Fibroblast of upper back skin (primary cell): ENCODE measurements at places on chromosomes 6 and 20.

GRCh38 chr20:59561228-59561605 lies 43.1 kb upstream of the PHACTR3 start:
- DNase-seq = no peak

- peak; percentile 58 for DNase-seq
Measured at GRCh38 chr6:35487658-35488516, 9.0 kb downstream of the TEAD3 start.

DNA sequence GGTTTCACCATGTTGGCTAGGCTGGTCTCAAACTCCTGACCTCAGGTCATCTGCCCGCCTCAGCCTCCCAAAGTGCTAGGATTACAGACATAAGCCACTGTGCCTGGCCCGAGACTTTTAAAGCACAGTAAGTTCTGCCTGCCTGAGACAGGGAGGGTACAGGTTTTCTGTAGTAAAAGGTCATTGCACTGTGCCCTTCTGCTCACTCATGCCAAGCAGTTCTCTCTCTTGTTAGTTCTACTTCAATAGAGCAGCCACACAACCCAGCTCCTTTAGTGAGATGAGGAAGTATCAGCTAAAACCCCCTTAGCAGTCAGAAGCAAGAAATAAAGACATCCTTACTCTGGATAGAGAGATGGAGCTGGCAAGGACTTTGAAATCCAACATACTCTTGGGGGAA lies 52.4 kb upstream of the ARMH2 start:
- no peak for DNase-seq

- peak; percentile 44 for DNase-seq
Measured at GRCh38 chr6:138944412-138944811, 43.6 kb downstream of the REPS1 start.

DNA sequence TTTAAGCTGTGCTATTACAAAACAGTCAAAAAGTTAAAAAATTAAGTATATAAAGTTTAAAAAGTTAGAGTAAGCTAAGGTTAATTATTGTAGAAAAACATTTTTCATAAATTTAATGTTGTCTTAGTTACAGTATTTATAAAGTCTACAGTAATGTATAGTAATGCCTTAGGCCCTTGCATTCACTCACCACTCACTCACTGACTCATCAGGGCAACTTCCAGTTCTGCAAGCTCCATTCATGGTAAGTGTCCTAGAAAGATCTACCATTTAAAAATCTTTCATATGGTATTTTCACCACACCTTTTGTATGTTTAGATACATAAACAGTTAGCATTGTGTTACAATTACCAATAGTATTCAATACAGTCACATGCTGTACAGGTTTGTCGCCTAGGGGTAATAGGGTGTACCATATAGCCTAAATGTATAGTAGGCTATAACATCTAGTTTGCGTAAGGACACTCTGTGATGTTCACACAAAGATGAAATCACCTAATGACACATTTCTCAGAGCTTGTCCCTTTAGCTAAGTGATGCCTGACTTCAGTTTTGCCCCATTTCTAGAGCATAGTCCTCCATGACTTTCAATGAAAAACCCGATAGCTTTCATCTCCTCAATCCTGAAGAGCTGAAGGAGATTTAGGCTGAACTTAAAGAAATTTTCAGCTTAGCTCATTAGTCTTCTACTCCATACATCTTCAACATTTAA lies 14.9 kb upstream of the HLA-DRA start:
- peak; percentile 17 for DNase-seq

GRCh38 chr20:59314997-59315396 lies 14.6 kb downstream of the EDN3 start:
- no peak for DNase-seq

DNA sequence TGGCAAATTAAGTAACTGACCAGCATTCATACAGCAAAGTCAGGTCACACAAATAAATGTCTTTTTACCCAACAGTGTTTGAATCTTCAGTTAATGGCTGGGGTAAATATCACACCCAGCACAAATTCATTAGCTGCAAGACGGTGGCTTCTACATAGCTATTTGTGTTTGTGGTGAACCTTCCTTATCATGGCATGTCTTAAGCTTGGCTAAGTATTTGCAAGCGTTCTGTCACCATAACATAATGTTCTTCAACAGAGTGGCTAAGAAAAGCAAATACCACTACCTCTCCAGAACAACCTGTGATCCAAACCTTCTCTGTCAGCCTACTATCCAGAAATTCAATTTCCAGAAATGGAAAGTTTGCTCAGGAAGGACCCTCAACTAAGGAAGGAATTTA lies 255.6 kb upstream of the TAB2 start:
- no peak for DNase-seq

DNA sequence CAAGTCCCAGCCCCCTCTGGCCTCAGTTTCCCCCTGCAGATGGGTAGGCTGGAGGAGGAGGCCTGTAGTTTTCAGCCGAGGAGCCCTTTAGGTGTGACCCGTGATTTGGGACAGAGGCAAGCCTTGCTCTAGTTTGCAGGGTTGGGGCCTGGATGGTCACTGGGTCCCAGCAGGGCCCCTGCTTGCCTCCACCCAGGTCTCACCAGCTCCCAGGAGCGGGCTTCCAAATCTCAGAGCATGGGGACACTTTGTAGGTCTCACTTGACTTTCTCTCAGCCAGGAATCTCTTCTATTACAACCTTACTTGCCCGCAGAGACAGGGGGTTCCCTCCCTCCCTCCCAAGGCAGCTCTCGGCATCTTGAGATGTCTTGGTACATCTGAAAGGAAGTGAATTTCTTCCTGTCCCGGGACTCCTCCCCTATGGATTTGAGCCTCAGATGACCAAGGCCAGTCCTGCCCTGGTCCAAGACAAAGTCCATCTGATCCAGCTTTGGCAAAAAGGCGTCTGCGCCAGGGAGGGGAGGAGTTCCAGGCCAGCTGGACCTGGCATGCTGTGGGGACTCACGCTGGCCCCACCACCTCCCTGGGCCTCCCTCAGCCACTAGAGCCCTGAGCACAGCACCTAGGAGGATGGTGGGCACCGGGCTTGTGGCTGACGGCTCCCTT lies 47.4 kb downstream of the SRC start:
- no peak for DNase-seq

- no peak for DNase-seq
Measured at GRCh38 chr6:140872885-140873284, 1259.8 kb upstream of the GJE1 start.

- DNase-seq = no peak
Measured at GRCh38 chr6:152932865-152933264, 50.0 kb downstream of the FBXO5 start.

DNA sequence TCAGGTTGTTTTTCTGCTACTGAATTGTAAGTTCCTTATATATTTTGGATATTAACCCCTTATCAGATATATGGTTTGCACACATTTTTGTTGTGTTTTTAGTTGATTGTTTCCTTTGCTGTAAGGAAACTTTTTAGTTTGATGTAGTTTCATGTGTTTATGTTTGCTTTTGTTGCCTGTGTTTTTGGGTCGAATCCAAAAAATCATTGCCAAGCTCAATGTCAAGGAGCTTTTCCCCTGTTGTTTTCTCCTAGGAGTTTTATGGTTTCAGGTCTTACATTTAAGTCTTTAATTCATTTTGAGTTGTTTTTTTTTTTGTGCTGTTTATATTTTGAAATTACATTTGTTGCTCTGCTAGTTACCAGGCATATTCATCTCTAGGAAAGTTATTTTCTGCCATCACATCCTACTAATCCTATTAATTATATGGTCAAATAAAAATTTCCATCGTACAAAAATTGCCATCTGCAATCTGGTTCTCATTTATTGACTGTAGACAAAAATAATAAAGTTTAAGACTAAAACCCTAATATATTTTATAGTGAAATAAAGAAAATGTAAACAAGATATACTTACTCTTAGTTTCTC lies 103.8 kb upstream of the FAM184A start:
- DNase-seq = no peak

DNA sequence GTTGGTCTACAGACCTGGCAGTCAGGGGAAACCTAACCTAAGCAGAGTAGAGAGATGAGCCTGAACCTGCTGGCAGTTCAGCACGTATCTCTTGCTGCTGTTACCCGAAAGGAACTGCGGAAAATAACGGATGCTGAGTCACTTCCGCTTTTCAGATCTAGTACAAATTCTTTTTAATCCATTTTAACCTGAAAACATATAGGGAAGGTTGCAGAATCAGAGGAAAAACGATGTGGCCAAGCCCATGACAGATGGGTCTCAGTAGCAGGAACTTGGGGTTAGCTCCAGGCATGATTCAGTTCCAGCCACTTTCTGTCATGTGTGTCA lies 351.9 kb upstream of the PRND start:
- DNase-seq = no peak

- DNase-seq = peak; percentile 87
Measured at GRCh38 chr6:106820412-106820852, 154.1 kb downstream of the CD24 start.

DNA sequence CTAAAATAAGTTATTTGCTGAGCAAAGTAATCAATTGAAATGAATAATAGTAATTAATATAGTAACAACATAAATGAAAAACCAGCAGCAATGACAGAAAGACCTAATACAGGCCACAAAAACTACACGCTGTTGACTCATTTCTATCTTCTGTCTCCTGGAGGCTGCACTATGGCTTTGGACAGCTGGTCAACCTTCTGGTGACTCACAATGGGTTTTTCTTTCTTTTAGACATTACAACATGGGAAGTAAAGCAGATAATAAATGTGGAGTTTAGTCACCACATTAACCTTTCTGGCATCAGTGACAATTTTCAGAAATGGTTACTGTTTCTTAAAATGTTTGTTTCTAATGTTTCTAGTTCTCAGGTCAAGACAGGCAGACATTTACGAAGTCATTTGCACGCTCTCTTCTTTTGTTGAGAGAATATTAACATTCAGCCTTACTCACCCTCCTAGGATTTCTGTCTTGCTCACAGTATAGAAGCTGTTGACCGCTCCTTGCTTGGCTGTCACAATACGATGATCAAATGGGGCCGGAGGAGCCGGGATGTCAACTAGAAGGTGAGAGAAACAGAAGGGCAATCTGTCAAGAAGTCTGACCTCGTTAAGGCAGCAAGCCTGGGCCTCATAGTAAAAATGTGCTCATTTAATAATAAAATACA lies 62.2 kb downstream of the MYLK4 start:
- peak; percentile 81 for DNase-seq

- DNase-seq = no peak
Measured at GRCh38 chr20:32682508-32682987, 8.8 kb upstream of the C20orf203 start.

GRCh38 chr6:140124498-140124897 lies 750.0 kb upstream of the CITED2 start:
- no peak for DNase-seq

- peak; percentile 84 for DNase-seq
Measured at GRCh38 chr20:47725248-47725973, 59.9 kb downstream of the SULF2 start.

GRCh38 chr20:8909596-8909995 lies 159.3 kb upstream of the PLCB4 start:
- DNase-seq = no peak
